ENCODE measurements at places on chromosomes 1 and 21.
A peak's percentile ranks its signal among the peaks of the same experiment; 100 is the strongest.

DNA sequence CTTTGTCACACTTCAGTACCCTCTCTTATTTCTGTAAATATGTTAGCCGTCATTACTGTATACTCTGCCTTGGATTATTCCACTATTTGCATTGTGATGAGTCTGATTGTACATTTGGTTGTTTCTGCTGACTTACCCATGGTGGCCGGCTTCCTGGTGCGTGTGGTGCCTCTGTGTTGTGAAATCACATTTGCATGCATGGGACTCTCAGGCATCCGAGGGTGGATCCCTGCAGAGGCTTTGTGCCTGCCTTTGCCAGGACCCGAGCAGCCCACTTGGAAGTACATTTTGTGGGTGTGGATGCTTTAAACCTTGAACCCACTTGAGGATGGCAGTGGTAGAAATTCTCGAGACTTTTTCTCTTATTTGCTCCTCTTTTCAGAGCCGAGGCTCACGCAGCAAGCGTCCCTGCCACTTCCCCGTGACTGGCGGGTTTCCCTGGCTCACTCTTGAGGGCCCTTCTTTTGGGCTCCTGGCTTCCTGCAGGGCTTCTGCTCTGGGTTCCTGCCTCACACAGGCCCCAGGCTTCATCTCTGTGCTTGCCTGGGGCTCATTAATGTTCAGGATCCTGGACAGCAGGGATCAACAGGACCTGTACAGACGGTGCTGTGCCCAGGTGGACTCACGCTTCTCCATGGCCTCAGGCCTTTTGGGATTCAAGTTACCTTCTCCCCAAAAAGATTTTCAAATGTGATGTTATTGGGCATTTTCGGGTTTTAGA is 36.6 kb downstream of the POFUT2 start:
- DNase-seq, result no peak

DNA sequence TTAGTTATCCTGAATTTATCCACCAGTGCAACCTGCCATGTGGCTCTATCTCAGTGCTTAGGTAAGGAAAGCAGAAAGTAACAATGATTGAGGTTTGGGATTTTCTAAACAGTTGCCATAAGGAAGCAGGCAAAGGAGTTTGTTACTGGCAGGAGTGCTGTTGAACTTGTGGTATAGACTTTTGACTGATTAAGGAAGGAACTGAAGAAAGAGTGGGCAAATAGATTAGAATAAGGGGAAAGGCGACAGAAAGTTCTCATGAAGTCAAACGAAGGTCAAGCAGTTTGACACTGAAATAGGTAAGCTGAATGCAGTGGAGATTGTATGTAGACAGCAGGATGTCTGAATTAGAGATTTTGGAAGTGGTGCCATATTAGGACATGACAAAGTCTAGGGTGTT is 24.2 kb upstream of the CR2 start:
- no peak for DNase-seq

GRCh38 chr1:151340870-151341754 is 5.9 kb downstream of the RFX5 start:
- peak; percentile 62 for DNase-seq

DNA sequence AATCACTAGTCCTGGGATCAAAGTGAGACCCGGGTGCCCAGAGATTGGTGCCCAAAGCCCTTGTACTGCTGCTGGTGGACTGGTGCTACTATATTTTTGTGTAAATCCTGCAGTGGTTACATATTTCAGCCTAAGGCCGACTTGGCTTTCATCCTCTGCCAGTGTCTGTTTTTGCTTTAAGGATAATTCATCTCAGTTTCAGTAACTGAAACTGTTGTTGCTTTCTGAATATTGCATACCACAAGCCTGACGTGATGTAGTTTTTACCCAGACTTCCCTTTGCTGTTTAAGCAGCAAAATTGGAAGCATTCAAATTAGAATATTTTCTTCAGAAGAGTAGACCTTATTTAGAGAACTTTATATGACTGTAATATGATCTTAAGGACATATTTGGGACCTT is 341.8 kb downstream of the RYR2 start:
- no peak for DNase-seq

- DNase-seq, result no peak
Observed at GRCh38 chr1:154304664-154305337, 16.1 kb upstream of the AQP10 start.

DNA sequence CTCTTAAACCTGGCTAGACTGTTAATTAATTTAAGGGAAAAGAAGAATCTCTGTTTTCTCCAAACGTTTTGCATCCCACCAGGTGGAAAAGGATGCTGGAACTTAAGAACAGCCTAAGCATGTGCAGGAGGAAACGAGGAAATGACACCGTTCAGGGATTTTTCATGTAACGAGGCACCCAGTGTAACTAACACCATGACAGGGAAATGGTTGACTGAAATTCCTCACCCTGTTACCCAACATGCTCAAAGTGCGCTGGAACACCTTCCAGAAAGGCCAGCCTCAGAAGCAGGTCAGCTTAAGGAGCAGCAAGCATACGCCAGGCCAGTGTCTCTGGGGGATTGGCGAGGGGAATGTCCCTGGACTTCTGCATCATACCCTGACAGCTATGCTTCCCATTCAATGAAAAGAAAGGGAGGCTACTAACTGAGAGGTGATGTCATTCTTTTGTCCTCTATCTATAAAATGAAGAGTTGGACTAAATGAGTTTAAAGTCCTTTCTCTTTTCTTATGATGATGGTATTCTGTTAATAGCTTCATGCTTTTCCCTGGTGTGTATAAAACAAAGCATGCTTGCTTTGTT is 21.6 kb downstream of the TNN start:
- DNase-seq, result no peak

DNA sequence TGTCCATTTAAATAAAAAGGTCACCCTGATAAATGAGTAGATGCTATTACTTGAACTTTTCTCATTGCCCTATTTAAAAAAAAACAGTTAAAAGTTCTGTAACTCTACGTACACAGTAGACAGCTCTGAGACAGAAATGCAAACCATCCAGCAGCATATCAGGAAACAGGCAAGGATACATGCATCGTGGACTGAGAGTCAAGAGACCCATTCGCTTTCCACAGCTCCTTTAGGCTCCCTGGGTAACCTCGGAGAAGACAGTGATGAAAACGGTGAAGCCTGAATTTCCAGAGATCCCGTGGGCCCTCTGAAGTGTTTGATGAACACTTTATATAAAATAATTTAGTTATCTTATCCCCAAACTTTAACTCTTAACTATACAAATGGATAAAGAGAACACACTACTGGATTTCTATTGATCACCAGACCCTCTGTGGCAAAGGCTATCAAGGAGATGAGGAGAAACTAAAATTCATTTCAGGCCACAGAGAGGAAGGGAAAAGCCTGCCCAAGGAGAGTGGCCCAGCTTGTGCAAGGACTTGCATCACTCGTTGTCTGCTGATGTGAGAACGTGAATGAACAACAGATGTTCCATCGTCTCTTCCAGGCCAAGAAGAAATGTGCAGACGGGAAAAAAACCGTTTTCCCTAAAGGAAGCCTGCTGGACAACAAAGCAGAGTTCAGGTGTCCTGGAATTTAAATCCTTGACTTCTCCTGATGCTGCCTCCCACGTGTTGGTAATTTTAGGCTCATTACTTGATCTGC is 131.0 kb downstream of the TGFBR3 start:
- no peak for DNase-seq

DNA sequence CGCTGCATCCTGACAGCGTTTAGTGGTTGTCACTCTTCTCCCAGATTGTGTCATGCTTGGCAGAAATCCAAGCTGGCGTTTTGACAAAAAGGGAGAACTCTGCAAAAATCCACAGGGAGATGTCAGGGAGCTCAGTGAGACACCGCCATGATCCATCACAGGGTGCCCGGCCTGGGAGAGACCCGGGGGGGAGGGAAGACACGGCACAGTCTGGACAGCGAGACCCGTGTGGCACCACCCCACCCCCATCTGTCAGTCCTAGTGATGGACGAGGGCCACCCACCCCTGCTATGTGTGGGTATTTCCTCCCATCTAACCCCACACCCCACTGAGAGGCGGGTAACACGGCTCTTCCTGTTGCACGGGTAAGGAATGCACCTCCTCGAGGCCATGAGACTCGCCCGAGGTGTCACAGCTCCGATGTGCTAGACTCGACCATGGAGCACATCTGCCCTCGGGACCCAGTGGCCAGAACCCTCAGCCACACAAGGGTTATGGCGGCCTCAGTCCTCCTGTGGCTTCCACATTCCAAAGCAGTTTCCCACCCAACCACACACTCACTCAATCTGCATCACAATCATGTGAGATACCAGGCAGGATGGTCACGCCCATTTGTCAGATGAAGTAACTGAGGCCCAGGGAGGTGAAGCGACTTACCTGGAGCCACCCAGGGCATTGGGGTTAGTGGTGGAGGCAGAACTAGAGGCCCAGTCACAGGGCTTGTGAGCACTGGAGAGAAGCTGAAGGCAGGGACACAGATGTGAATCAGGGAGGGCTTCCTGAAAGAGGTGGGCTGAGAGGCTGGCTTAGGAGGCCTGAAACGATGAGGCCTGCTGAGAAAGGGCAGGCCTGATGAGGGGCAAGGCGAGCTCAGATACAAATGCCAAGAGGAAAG is 688.5 kb downstream of the MATN1 start:
- DNase-seq, result no peak

DNA sequence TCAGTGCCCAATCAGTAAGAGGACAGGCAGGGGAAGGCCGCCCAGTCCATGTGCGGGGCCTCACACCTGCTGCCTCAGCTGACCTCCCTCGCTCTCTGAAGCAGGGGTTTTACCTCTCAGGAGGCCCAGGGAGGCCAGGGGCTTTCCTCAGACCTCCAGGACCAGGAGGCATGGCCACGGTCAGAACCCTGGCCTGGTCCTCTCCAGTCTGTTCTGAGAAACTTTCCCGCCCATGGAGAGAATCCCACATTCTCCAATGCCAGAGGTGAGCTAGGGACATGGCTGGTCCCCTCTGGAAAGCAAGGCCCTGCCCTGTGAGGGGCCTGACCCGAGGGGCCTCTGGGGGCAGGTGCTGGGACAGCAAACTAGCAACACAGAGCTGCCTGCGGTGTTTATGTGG is 68.2 kb downstream of the DMRTB1 start:
- no peak for DNase-seq

DNA sequence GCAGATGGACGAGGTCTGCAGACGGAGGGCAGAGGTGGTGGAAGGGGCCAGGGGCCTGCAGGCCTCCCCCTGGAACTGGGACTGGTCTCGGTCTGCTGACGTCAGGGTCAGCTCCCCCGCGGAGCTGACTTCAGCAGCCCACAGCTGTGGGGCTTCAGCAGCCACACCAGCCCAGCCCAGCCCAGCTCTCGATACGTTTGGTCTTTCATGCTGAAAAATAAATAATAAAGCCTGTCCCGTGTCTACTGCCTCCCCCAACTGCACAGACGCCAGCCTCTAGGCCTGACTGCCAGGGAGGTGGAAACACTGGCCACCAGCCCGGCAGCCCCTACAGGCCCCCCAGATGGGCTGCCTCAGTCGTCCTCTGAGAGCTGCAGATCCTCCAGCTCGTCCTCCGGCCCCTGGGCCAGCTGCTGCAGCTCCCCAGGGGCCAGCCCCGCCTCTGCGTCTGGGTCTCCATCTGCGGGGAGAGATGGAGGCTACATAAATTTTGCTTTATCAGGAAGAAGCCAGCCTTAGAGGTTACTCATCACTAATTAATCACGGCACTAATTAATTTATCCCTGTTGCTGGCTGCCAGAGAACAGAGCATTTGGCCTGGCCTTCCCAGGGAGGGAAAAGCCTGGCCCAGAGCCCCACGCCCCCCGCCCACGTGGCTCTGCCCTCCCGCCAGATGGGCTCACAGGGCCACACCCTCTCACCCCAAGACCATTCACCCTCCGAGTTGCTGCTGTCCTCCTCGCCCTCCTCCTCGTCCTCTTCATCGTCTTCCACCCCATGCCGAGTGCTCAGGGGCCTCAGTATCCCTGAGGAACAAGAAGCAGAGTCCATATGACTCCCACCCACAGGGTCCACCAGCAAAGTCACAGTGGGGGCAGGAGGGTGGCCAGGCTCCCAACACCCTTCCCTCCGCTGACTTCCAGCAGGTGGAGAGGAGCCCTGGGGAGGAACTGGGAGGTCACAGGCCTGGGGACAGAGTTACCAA is 14.4 kb downstream of the NOC2L start:
- DNase-seq, result no peak

DNA sequence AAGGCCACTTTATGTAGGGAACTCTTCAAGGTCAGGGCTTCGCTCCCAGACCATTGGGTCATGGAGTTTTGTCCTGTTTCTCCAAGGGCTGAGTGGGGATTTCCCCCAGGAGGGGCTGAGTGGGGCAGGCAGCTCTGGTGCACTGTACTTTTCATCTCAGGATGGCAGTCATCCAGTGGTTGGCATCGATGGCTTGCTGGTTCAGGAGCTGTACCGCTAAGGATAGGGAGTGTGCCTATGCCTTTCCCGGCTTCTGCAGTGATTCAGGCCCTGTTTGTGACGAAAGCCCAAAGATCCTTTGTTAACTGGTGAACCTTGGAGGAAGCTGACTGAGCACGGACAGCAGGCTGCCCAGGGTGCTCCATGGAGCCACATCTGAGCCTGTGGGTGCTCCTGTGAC is 100.1 kb upstream of the GADD45A start:
- no peak for DNase-seq

DNA sequence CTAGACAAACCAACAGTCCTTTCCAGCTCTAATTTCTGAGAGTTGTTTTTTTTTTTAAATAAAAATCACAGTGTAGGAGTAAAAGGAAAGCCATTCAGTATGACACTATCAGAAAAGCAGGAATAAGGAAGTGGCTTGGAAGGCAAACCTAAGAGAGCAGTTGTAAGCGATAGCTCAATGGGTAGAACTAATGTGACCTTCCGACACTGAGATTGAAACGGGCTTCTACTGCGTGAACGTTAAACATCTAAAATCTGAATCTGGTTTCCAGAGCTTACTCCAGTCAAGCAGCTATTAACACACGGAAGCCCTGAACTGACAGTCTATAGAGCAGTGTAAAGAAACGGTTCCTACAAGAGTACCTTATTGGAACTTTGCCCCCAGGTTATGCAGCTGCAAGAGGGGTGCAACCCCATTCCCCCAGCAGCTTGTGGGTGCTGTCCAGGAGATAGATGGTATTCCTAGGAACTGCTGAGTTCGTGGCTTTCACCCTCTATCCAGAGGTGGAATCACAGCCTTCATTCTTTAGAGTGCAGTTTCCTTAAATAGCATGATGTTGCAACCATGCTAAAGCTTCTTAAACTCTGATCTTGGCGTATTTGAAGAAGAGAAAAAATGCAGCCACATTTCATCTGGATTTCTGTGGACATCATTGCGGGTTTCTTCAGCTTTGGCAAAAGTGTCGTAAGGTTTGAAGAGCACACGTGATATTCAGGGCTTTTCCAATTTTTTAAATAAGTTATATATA is 3.3 kb upstream of the IRF2BP2 start:
- no peak for DNase-seq

DNA sequence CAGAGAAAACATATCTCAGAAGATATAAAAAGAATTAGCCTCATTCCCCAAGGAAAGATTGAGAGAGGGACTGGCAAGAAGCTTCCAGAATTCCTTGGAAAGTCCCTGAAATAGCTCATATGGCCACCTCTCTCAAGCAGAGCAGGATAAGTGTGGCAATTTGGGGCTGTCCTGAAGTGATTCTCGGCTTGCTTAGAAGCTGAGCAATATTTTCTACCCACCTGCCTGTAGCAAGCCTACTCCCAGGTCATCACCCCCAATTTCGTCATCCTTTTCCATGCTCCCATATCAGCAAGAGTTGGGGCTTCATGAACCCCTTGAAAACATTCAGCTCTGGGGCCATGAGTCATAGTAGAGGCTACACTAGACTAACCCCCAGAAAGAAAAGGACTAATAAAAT is 131.5 kb downstream of the PLPP3 start:
- DNase-seq, result no peak

Data from prostate gland (tissue), 2 donors.